ENCODE measurements at places on chromosomes 2 and 18.

GRCh38 chr2:238720232-238720672, 127.6 kb upstream of the TWIST2 start:
- no peak for ATAC-seq

GRCh38 chr2:47205576-47206141, 50.6 kb upstream of the STPG4 start:
- no peak for ATAC-seq

DNA sequence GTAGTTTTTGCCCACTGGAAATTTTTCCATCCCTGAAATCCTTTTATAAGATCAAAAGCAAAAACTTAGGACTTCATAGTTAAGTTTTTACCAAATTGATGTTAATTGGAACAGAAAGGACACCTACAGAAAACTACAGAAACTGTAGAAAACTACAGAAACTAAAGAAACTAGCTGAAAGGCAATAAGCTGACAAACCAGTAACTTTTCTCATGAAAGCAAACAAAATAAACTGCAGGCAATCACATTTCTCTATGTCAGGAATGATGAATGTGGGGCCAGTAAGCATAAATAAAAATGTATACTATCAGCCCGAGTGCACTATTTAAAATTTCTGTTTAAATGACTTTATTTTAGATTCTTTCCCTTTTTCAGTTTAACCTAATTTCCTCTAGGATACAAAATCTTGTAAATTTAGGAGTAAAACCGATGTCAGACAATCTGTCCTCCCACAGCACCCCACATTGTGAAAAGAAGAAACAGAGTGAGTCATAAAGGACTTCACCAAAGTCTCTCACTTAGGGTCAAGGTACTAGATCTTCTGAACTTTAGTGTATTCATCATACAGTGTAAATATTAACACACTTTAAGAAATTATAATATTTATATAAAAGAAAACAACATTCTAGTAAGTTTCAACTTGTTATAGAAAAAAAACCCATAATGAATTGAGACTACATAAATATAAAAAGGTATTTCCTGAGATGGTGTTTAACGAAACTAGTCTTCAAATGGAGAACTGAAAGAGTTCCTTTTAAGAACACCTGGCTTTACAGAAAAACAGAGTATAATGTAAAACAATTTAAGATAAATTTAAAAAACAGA, 46.6 kb downstream of the USP40 start:
- ATAC-seq, result no peak

GRCh38 chr18:73677450-73677849, 470.2 kb downstream of the FBXO15 start:
- ATAC-seq, result no peak
